ENCODE measurements at places on chromosomes 3 and 15. TPM values are rescaled to one million over a fixed set of nuclear protein-coding genes. Genes with fewer than 3 reads are reported as not detected.

- no peak for DNase-seq
These were observed 22.1 kb downstream of the FBN1 start for GRCh38 chr15:48623456-48623855.

IFT122 gene
- polyA plus RNA-seq = 15.0 TPM

- no peak for DNase-seq
These were observed 253.4 kb downstream of the OCA2 start for GRCh38 chr15:27845535-27846369.

GRCh38 chr15:98800437-98801233 is 152.3 kb downstream of the IGF1R start:
- DNase-seq = peak; percentile 67

IGSF11 gene
- polyA plus RNA-seq = 5.2 TPM

GOLGA8G gene
- polyA plus RNA-seq = 0.03 TPM

GRCh38 chr3:39404943-39405686 is 1.4 kb upstream of the RPSA start:
- DNase-seq = no peak

GRCh38 chr3:189272500-189273119 is 100.8 kb downstream of the TPRG1 start:
- DNase-seq = peak; percentile 47

- DNase-seq = no peak
These were observed 155.1 kb downstream of the LRTM1 start for GRCh38 chr3:54772746-54773145.

PLA2G4E gene
- polyA plus RNA-seq = not detected

DNA sequence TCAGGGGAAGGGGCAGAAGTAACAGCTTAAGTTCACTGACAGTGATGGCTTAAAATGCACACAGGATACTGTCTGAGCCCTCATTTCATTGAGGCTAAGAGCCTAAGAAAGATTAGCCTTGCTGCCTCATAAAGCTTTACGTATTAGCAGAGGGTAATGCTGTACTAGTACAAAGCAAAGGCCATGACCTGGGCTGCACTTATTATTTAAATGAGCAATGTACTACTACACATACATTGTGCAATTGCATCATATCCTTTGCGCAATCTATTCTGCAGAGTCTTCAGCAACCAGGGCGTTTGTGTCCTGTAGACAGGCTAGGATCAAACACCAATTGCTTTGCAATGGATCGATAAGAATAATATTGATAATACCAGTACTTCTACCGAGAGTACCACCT is 221.8 kb downstream of the TPRG1 start:
- peak; percentile 70 for DNase-seq

- DNase-seq = peak; percentile 27
These were observed 14.0 kb upstream of the SSUH2 start for GRCh38 chr3:8658306-8659212.

MNS1 gene
- 5.2 TPM for polyA plus RNA-seq

GRCh38 chr3:47491186-47491585 is 15.4 kb upstream of the SCAP start:
- DNase-seq = no peak

DNA sequence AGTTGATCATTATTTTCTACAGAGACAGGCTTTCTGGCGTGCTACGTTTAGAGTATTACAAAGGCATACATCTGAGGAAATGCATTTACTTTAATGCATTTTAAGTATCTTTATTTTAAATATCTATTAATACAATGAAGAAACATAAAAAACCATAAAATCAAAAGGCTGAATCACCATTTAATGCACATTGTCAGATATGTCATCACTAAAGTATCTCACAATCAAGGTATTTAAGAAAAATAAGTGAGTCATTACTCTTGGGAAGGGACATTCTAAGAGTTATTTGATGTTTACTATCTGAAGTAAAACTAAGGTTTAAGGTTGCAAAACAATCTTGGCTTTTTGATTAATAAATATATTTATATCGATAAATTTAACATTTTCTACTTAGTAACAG is 102.2 kb downstream of the CTNNB1 start:
- DNase-seq = no peak

SIDT1 gene
- 0.25 TPM for polyA plus RNA-seq

DNA sequence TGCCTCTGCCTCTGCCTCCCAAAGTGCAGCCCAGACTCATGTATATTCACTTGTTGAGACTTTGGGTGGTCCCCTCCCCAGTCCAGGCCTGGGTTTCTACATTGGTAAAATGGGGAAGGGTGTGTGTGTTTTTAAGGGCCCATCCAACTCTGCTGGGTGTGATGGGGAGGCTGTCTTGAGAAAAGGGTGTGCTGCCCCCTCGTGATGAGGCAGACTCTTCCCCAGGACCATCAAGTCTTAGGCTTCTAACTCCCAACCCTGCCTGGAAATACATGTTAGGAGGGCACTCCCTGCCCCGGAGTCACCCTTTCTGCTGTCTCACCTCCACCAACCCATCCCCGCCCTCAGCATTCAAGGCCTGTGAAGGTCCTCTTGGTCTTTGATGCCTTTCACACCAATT is 4.4 kb upstream of the PTPN23 start:
- no peak for DNase-seq

VPS18 gene
- polyA plus RNA-seq = 15.2 TPM

CSTA gene
- polyA plus RNA-seq = 0.41 TPM

Measured in A549 (cell line).